Heart left ventricle (tissue), 16 donors: ENCODE measurements at places on chromosomes 5 and 9. TPM values are rescaled to one million over a fixed set of nuclear protein-coding genes. Genes with fewer than 3 reads are reported as not detected.

PCDHB11 gene
- 1.5 TPM for total RNA-seq

- no peak for DNase-seq
- H3K4me3 ChIP-seq, result peak overlapping the region; percentile 98
- H3K36me3 ChIP-seq, result peaks cover 24% of the 10 kb centered on the region
- H3K4me1 ChIP-seq, result peaks cover 14% of the 10 kb centered on the region
- H3K27ac ChIP-seq, result peak overlapping the region; percentile 100
These were observed 2.0 kb downstream of the CTNNA1 start for GRCh38 chr5:138755084-138755748.

DNA sequence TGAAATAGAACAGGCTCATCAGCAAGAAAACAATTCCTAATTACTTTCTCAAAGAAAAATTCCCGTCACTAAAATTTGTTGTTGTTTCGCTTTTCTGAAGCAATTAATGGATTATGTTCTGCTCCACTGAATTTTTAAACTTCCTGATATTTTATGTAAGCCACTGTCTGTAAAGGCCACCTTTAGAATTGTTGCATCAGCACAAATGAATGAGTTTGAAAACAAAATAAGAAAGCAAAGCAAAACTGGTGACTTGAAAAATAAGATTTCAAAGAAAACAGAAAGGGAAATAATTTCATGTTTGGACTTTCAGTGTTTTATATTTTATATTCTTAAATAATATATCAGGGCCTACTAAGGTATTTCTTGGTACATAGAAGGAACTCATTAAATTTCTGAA is 636.3 kb upstream of the TYRP1 start:
- H3K4me1 ChIP-seq, result no peaks in the 10 kb centered on the region
- H3K36me3 ChIP-seq, result no peaks in the 10 kb centered on the region
- H3K4me3 ChIP-seq, result no peak overlapping the region

DNA sequence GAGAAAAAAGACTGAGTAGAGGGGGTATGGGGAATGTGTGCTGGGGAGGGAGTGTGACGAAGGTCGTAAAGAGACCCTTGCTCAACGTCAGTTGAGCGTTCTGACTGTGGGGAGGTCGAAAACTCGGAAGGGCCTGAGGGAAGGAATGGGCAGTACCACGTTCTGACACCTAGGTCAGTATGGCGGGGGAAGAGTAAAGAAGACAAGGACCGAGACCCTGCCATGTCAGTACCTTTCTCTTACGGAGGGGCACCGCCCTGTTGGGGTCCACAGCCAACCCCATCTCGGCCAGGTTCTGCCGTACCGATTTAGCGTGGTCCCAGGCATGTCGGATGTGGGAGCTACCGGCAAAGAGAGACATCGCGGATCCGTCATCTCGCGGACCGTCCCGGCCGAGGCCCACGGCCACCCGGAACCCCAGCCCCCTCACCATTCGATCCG is 375 bp downstream of the NOP16 start:
- peaks cover 6% of the 10 kb centered on the region for H3K36me3 ChIP-seq
- peak overlapping the region; percentile 92 for H3K27ac ChIP-seq
- no peaks in the 10 kb centered on the region for H3K27me3 ChIP-seq
